ENCODE measurements at places on chromosomes 2 and 18.

DNA sequence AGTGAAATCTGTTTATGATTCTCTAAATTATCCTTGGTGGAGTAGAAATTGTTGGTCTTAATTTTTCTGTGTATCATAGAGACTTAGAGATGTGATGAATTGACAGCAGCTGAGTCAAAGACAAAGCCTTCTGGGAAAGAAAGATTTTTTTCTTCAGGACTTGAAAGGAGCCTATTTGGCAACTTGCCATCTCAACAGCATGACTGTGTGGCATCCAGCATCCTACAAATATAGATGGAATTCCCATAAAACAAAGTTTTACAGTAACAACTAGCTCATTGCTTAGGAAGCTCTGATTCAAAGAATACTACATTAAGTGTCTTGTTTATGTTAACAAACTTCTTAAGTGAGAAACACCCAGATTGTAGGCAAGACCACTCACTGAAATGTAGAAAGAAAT is 79.2 kb upstream of the SETBP1 start:
- DNase-seq = no peak

- no peak for DNase-seq
These were observed 121.4 kb downstream of the ST6GAL2 start for GRCh38 chr2:106764614-106765013.

DNA sequence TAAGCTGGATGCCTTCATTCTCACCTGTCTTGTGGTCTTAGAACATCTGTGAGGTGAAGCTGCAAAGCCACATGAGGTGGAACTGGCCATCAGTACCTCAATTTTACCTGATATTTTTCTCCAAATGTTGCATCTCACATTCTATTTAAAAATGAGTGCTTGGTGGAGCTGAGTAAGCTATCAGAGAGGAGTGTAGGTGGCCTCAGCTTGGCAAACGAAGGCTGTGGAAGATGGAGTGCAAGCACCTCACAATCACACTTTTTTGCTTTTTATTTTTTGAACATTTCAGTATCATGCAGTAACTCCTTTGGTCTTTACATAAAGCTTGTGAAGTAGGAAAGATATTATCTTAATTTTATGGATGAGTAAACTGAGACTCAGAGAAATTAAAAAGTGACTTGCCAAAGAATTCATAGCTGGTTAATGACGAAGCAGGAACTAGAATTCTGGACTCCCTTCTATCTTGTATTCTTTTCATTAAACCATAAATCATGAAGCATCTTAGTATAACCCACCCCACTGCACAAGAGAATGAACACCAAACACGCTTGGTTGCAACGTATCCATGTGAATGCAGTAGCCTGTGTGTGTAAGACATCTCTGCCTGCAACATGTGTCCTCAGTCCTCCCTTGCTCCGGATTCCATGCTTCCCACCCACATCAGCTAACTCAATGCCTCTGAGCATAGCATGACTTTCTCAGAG is 27.2 kb downstream of the C2orf49 start:
- DNase-seq = no peak

DNA sequence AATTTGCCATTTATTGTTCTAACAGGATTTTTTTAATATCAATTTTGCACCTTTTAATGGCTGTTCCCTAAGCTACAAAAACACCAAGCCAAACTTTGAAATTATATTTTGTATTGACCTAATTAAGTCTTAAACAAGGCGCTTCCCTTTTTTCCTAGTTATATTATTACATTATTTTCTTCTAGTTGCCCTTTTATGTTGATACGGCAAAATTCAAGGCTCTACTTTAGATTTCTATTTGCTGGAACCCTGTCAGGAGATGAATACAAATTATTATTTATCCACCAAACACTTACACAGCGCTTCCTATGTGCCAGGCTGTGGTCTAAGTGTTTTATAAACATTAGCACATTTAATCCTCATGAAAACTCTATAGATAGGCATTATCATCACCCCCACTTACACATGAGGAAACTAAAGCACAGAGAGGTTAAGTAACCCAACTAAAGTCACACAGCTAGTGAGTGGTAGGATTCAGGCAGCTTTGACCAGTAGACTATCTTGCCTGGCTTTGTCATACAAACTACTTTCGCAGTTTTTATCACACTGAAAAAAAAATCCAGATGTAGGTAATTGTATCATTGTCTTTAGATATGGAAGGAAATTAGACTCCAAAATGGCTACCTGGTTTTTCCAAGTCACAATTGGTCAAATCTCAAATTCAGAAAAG is 456.5 kb downstream of the STK39 start:
- no peak for DNase-seq

GRCh38 chr2:94977826-94978225 is 47.7 kb upstream of the MAL start:
- no peak for DNase-seq

DNA sequence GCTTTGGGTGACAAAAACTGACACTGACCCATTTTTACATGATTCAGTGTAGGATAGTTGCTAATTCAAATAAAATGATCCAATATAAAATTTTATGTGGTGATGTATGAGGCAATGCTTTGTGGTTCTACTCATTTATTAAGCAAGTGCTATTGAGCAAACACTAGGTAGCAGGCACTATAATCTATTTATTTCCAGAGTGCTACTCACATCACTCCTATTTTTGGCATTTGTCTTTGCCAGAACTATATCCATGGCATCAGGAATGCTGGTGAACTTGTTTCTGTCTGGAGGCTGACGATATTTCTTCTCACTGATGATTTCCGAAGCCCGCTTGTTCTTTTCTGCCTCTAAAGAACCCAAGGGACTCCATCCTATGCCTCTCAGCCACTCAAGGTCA is 84.3 kb downstream of the NEB start:
- DNase-seq = no peak

- no peak for DNase-seq
These were observed 16.2 kb downstream of the KLF7 start for GRCh38 chr2:207149249-207150213.

DNA sequence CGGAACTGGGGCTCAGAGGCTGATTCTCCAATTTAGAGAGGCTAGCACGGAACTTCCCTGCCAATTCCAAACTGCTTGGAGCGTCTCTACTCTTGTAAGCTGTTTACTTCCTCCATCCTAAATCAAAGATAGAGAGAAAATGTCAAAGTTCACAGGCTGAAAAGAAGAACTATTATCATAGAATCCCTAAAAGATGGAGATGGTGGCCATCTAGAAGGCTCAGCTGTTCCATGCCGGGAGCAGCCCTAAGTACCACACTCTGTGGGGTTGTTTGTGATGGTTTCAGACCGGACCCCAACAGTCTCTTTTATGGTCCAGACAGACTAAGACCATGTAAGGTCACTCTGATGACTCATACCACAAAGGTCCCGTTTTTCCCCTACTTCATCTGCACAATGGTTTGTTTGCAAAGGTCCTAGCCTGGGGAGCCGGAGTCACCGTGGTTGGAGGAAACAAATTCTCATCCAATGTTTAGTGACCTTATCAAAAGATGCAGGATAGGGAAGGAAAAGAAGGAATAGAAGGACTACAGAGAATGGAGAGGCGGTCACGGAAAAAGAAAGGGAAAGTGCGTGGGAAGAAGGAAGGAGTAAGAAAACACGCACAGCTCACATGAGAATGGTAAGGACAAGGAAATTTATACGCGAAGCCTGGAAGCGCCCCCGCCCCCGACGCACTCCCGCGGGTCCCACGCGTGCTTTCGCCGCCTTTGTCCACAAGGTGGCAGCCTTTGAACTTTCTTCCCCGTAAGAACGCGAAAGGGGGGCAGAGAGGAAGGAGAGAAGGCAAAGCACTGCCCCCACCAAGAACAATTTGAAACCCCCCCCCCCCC is 453 bp upstream of the ANTXR1 start:
- DNase-seq = no peak

DNA sequence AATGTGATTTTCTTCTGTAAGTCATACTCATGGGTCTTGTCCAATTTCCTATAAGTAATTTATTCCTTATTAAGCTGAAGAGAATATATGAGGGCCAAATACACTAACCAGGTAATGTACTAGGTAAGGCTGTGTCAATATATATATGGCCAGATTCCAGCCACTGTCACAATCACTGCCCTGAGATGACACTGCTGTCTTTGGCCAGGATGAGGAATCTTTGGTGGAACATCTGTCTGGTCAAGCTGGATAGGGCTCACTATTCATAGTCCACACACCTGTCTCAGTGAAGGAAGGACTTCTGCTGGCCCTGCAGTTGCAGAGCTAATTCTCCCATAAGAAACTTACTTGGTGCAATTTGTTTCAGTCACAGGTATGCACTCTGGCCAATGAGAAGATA is 11.3 kb downstream of the MSTN start:
- DNase-seq = no peak

DNA sequence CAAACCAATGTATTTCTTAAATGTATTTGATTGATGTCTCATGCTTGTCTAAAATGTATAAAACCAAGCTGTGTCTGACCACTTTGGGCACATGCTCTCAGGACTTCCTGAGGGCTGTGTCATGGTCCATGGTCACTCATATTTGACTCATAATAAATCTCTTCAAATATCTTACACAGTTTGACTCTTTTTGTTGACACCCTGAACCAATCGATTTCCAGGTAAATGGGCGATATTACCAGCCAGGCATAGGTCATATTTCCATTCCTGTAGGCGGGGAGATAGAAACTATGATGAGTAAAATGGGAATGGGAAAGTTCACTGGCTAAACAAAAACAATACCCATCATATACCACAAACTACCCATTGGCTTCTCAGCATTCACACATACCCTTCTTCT is 9.3 kb upstream of the TRAPPC8 start:
- DNase-seq = no peak

DNA sequence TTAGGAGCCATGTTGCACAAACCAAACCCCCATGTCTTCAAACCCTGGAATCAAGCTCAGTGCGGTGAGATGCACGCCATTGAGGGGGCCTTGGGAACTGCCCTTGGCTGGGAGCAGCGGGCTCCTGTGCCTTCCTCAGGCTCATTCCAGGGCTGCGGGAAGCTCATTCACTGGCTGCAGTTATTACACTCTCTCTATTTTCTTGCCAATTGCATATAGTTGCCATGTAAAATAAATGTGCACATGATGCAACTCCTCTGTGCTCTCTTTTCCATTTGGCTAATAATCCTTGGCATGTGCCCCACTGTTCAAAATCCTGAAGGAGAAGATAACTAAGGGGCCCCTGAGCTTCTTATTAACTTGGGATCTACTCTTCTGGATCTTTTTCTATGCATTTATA is 74.7 kb downstream of the KCTD1 start:
- DNase-seq = no peak

- DNase-seq = no peak
These were observed 418.2 kb upstream of the ZEB2 start for GRCh38 chr2:144937910-144938709.

GRCh38 chr2:21131861-21132260 is 8.1 kb downstream of the TDRD15 start:
- no peak for DNase-seq

DNA sequence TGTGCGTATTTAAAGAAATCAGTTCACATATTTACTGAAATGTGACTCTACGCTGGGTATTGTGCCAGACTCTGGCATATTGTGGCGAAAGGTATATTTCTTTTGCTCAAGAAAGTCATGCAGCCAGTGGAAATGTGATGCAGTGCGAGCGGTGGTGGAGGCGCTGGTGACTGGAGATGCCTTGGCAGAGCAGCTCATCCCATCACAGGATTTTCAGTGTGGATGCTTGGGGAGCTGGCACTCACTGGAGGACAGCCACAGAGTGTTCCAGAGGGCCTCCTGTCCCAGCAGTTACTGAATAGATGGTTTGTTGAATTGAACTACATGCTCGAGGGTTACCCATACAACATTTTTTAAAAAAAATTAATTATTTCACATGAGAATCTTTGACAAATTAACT is 117.6 kb downstream of the ZNF407 start:
- DNase-seq = no peak

- DNase-seq = no peak
These were observed 59.4 kb downstream of the STEAP3 start for GRCh38 chr2:119282996-119283511.

DNA sequence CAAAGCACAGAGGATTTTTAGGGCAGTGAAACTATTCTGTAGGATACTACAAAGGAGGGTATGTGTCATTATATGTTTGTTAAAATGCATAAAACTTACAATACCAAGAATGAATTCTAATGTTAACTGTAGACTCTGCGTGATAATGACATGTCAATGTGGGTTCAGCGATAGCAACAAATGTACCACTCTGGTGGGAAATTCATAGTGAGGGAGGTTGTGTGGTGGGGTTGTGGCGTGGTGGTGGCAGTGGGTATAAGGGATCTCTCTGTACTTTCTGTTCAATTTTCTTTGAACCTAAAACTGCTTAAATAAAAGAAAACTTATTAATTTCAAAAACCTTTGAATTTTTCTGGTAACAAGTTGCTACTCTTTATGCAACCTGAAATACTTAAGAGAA is 99.3 kb upstream of the SLC38A11 start:
- DNase-seq = no peak

DNA sequence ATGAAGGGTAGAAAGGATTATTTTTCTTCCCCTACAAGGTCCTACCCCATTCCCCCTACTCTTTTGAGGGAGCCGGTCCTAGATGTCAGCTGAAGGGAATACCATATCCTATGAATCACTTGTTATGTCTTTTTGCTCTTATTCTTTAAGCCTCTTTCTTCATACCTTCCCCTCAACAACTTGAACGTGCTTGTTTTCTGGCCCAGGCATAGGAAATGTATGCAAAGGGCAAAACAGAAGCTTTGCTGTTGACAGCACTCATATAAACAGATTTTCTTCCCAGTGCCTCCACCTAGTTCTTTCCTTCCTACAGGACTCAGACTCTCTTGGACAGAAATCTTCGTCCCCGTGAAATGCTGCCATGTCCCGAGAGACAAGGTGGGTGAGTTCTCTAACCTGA is 64.6 kb downstream of the TMEM17 start:
- no peak for DNase-seq

DNA sequence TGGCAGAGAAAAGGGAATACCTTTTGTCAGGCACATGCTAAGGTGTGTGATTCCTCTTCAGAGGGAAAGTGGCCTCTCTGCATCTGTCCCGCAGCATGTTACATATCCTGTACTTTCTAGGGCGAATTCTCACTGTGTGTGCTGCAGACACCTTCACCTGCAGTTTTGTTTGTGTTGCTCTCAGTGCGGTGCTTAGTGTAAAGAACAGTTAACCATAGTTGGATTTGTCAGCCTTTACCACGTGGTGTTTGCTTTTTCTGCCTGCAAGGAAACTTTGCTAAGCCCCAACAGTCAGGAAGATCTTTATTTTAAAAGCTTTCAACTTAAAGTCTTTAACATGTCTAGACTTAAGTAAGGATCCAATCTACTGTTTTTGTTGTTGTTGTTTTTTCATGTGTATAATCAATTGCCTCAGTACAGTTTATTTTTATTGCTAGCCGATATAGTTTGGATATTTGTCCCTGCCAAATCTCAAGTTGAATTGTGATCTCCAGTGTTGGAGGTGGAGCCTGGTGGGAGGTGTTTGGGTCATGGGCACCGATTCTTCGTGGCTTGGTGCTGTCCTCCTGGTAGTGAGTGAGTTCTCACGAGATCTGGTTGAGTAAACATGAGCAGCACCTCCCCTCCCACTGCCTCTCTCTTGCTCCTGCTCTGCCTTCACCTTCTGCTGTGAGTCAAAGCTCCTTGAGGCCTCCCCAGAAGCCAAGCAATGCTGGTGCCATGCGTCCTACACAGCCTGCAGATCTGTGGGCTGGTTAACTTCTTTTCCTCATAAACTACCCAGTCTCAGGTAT is 90.6 kb downstream of the SNTG2 start:
- DNase-seq = no peak

- DNase-seq = no peak
These were observed 82.2 kb upstream of the RMP24 start for GRCh38 chr18:35890323-35890722.

GRCh38 chr18:3329872-3330271 is 67.9 kb downstream of the MYL12B start:
- DNase-seq = no peak
